ENCODE measurements at places on chromosomes 7 and 10.

DNA sequence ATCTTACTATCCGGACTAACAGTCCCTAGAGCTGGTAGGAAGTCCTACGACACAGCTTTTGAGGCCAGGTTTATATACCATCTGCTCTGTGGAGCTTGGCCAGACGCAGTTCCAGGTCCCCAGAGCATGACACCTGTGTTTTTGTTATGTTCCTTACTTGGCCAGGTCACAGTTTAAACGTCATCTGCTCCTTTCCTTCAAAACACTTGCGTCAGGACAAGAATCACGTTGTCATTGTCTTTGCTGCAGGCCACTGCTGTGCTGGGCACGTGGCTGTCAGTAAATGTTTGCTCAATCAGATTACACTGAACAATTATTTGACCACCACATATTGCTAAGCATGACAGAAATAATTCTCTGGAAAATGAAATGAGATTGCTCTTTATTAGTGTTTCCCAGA, 23.9 kb downstream of the SLC18A2 start:
- H3K4me1 ChIP-seq: peaks cover 11% of the 10 kb centered on the region
- DNase-seq: no peak
- H3K27ac ChIP-seq: no peak overlapping the region

- no peak for DNase-seq
- H3K27me3 ChIP-seq: no peaks in the 10 kb centered on the region
- H3K4me1 ChIP-seq: peaks cover 5% of the 10 kb centered on the region
- H3K27ac ChIP-seq: no peak overlapping the region
- no peak overlapping the region for H3K4me3 ChIP-seq
These were observed 4.4 kb upstream of the ST7 start for GRCh38 chr7:116948934-116949333.

DNA sequence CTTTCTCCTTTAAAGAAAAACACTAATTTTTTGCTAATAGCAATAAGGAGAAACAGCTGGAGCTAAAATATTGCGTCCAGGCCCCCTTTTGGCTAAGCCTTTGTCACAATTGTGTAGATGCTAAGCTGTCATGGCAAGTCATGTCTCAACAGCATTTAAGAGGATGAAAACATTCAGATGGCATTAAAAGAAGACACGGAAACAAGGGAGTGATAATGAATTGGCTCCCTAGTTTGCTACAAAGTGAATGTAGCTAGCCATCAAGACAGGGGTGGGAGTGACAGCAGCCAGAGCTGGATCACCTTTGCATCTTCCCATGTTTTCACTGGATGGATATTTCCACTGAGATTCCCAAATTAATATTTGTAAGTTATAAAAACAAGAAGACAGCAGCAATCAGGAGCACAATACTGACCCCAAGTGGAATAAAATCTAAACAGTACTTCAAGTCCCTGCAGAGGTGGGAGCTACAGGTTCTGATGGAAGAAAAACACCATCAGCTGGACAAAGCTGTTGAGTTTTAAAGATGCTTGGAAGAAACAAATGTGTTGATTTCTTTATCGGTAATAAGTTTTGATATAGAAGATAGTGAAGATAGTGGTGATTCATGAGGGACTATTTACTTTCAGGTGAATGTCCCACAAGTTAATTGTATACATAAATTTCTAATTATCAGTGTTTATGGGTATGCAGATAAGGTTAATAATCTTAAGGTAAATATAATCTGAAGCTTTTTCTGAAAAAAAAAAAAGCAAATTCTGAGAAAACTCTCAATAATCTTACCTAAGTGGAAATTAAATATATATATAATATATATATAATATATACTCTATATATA, 129.4 kb downstream of the SLC16A9 start:
- H3K27ac ChIP-seq: no peak overlapping the region
- H3K4me3 ChIP-seq: no peak overlapping the region
- H3K36me3 ChIP-seq: no peaks in the 10 kb centered on the region

GRCh38 chr10:72309290-72310240, 35.8 kb downstream of the DDIT4 start:
- no peak for DNase-seq
- no peaks in the 10 kb centered on the region for H3K36me3 ChIP-seq
- no peaks in the 10 kb centered on the region for H3K27me3 ChIP-seq
- no peak overlapping the region for H3K27ac ChIP-seq

GRCh38 chr10:17428351-17429097, 25.9 kb downstream of the ST8SIA6 start:
- H3K27ac ChIP-seq: no peak overlapping the region
- H3K4me3 ChIP-seq: no peak overlapping the region
- H3K36me3 ChIP-seq: no peaks in the 10 kb centered on the region
- peaks cover 26% of the 10 kb centered on the region for H3K4me1 ChIP-seq

DNA sequence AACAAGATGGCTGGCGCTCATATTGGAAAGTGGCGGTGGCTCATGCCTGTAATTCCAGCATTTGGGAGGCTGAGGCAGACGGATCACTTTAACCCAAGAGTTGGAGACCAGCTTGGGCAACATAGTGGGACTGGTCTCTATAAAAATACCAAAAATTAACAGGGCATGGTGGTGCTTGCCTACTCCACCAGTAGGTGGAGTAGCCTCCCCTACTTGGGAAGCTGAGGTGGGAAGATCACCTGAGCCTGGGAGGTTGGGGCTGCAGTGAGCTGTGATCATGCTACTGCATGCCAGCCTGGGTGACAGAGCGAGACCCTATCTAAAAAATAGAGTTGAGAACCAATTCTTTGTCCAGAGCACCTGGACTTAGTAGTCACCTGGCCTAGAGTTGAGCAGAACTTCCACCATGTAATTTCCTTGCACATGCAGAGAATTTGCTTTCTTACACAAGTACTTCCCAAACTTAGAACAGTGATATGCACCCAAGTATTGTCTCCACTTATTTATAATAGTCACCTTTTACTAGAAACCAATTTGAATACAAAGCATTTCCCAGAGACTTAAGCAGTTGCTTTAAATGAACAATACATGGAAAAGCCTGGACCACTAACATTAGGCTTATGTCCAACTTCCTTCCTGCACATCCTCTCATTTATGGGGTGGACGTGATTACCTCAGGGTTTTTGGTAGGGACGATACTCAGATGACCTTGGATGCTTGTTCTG, 15.9 kb downstream of the LAMB4 start:
- no peaks in the 10 kb centered on the region for H3K36me3 ChIP-seq
- no peaks in the 10 kb centered on the region for H3K27me3 ChIP-seq
- H3K4me1 ChIP-seq: no peaks in the 10 kb centered on the region
- H3K27ac ChIP-seq: no peak overlapping the region
- no peak overlapping the region for H3K4me3 ChIP-seq

GRCh38 chr10:78717200-78717599, 351.6 kb upstream of the ZMIZ1 start:
- no peak overlapping the region for H3K4me3 ChIP-seq
- DNase-seq: no peak
- H3K4me1 ChIP-seq: no peaks in the 10 kb centered on the region
- no peak overlapping the region for H3K27ac ChIP-seq
- no peaks in the 10 kb centered on the region for H3K36me3 ChIP-seq

GRCh38 chr10:97499561-97500296, 1.0 kb downstream of the UBTD1 start:
- peak overlapping the region; percentile 88 for H3K4me3 ChIP-seq
- no peak overlapping the region for H3K27ac ChIP-seq
- peak; percentile 32 for DNase-seq
- peaks cover 29% of the 10 kb centered on the region for H3K27me3 ChIP-seq

GRCh38 chr7:107147464-107148393, 21.1 kb upstream of the HBP1 start:
- H3K4me3 ChIP-seq: no peak overlapping the region
- peak; percentile 50 for DNase-seq
- no peaks in the 10 kb centered on the region for H3K4me1 ChIP-seq
- no peaks in the 10 kb centered on the region for H3K27me3 ChIP-seq

GRCh38 chr7:95599069-95599468, 2.8 kb upstream of the PDK4 start:
- H3K4me1 ChIP-seq: no peaks in the 10 kb centered on the region
- H3K4me3 ChIP-seq: no peak overlapping the region
- DNase-seq: no peak
- no peaks in the 10 kb centered on the region for H3K36me3 ChIP-seq
- H3K27me3 ChIP-seq: peaks cover 84% of the 10 kb centered on the region

GRCh38 chr7:55488216-55488615, 84.1 kb downstream of the VOPP1 start:
- H3K36me3 ChIP-seq: no peaks in the 10 kb centered on the region
- H3K4me3 ChIP-seq: no peak overlapping the region
- no peaks in the 10 kb centered on the region for H3K4me1 ChIP-seq
- no peak for DNase-seq
- no peaks in the 10 kb centered on the region for H3K27me3 ChIP-seq

GRCh38 chr7:80183900-80184685, 49.5 kb downstream of the GNAI1 start:
- H3K27ac ChIP-seq: no peak overlapping the region
- H3K27me3 ChIP-seq: no peaks in the 10 kb centered on the region
- H3K4me3 ChIP-seq: no peak overlapping the region
- no peaks in the 10 kb centered on the region for H3K36me3 ChIP-seq
- DNase-seq: no peak

Data from neural progenitor cell (in vitro differentiated cells).